ENCODE measurements at places on chromosomes 4 and X.

DNA sequence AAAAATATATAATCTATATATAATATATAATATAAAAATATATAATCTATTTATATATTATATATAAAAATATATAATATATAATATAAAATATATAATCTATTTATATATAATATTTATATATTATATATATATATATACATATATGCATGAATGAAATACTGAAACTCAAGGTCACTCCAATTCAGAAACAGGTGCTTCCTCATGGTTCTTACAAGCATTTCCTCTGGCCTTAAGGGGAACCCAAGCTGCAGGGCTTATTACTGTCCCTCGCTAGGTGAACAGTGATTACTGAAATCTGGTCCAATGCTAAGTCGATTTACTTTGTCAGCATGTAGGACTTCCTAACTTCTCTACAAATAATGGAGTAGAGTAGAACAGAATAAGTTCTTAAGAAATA is 174.3 kb downstream of the GPM6A start:
- DNase-seq = no peak

- peak; percentile 64 for DNase-seq
Observed at GRCh38 chr4:38667085-38667893, 3.3 kb downstream of the KLF3 start.

- no peak for DNase-seq
Observed at GRCh38 chr4:122562449-122562848, 58.4 kb downstream of the IL21 start.

DNA sequence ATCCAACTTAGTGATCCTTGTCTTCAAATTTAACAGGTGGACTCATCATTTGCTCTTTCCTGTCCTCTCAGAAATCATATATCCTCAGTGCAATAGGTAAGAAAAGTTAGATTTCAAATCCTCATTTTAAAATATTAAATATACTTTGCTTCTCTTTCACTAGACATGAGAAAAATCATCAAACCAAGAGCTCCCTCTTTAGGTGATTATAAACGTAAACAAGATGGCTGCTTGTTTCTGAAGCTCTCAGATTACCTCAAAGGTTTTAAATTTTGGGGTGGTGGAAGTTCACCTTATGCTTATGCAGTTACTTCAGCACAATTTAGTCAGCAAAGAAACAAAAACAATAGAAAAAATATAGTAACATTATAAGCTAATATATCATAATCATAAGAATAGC is 27.3 kb downstream of the CSN3 start:
- peak; percentile 5 for DNase-seq

DNA sequence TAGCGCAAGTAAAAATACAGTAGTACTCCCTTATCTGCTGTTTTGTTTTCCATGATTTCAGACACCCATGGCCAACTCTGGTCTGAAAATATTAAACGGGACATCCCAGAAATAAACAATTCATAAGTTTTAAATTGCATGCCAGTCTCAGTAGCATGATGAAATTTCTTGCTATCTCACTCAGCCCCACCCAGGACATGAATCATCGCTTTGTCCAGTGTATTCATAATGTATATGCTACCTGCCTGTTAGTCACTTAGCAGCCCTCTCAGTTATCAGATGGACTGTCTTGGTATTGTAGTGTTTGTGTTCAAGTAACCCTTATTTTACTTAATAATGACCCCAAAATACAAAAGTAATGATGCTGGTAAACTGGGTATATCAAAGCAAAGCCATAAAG is 158.2 kb upstream of the DDIT4L start:
- no peak for DNase-seq

DNA sequence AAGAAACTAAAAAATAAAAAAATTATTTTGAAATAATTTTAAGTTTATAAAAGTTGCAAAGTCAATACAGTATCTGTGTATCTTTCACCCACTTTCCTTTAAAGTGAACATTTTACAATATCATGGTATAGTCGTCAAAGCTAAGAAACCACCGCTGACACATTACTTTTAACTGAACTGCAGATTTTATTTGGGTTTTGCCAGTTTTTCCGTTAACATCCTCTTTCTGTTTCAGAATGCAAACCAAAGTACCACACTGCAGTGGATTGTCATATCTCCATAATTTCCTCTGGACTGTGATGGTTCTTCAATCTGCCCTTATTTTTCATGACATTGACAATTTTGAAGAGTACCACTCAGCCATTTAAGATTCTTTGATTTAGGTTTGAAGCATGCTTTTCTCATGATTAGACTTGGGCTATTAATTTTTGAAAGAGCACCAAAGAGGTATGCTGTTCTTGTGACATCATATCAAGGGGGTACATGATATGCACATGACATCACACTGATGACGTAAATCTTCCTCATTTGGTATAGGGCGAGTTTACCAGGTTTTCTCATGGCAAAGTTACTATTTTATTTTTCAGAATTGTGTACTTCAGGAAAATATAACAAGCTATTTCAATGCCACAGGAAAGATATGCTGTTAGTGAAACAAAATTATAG is 3.6 kb upstream of the CXCL1 start:
- DNase-seq = no peak

GRCh38 chrX:24148535-24149350 is 786 bp upstream of the ZFX start:
- no peak for DNase-seq

DNA sequence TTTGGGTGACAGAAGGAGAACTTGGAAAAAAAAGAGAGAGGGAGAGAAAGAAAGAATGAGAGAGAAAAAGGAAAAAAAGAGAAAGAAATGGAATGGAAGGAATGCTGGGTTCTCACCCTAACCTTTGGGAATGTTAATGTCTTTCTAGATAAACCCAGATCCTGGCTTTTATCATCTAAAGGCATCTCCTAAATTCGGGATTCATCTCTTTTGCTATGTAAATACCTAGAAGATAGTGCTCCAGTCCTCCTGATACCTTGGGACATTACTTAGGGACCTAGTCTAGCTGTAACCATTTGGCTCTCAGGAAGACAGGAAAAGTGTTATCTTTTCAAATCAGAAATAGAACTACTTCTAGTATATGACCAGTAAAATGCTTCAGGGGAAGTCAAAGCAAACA is 15.8 kb upstream of the SPCS3 start:
- no peak for DNase-seq

DNA sequence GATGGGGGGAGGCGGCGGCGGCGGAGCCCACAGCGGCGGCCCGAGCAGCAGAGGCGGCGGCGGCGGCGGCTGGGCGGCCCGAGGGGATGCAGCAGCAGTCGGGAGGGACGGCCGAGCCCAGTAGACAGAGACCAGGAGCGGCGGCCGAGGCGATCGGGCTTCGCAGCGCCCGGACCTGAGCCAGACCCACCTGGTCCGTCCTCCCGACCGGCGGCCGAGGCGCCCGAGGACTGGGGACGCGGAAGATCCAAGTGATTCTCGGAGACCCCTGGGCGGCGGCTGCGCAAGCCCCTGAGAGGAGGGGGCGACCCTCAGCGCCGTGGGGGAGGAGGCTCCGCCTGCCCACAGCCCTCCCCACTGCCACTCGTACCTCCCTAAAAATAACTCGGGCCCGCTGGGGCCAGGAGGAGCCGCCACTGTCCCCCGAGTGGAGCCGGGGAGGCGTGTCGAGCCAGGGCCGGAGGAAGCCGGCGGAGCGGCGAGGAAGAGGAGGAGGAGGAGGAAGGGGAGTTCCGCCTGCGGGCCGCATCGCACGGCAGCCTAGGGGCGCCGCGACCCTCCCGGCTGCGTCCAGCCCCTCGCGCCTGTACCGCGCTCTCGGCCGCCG is 608 bp downstream of the RAPGEF2 start:
- no peak for DNase-seq

GRCh38 chrX:148923631-148924030 is 423.2 kb downstream of the AFF2 start:
- no peak for DNase-seq

- no peak for DNase-seq
Observed at GRCh38 chr4:168522356-168522755, 25.5 kb downstream of the PALLD start.

DNA sequence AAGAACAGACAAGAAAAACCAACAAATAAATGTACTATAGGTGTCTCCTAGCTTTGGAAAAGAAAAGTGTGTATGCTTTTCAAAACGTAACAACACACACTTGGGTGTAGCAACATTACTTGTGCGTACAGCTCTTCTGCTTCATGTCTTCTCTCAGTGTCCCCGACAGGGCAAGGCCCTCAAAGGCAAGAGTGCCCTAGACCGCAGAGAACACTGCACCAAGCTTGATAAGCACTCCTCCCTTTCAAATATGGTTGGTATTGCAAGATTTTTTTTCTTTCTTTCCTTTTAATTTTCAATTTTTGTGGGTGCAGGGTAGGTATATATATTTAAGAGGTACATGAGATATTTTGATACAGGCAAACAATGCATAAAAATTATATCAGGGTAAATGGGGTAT is 106.8 kb downstream of the EIF4E start:
- no peak for DNase-seq

DNA sequence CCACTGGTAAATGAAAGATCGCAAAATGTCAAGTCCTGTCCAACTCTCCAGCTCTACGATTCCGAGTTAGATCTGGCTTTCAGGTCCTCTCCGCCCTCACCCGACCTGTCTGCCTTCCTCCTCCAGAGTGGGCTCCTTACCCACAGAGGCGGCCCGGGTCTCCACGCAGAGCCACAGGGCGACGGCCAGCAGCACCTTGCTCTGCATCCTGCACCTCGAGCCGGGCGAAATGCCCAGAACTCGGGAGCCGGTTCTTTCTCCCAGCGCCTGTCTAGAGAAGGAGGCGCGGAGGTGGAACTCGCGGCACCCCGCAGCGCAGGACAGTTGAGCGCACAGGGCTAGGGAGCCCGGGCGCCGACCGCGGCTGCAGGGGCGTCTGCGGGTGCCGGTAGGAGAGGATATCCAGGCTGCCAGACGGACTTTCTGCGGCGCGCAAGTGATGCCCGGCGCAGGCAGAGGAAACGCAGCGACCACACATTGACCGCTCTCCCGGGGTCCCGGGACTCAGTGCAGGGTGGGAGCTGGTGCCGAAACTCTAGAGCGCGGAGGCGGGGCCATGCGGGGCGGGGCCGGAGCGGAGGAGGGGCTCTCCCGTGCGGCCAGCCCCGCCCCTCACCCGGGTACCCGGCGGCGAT is at the start of gene KDR:
Gene KDR (minus strand): TSS at position 509 of the 635 bp plus-strand sequence. CDS start 302 bp downstream, at position 207.
- DNase-seq = no peak

DNA sequence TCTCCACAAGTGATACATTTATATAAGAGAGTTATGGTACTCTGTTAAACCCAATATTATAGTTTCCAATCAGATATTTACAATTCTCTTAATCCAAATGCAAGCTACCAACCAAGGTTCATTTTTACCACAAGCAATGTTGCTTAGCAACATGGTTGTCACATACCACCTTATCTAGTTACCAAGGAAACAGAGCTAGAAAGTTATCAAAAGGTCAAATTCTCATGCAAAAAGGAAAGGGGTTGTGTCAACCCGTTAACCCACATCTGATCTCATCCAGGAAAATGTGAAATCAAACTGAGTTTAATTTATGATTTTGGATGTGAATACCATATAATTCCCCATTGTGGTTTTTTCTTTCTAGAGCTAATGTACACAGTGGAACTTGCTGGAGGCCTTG is 274.1 kb upstream of the MAGEB2 start:
- no peak for DNase-seq

GRCh38 chr4:173073939-173074500 is 94.6 kb upstream of the GALNT7 start:
- no peak for DNase-seq

GRCh38 chrX:119391279-119391678 is 7.9 kb upstream of the SLC25A43 start:
- no peak for DNase-seq

- no peak for DNase-seq
Observed at GRCh38 chrX:7264399-7264798, 116.4 kb upstream of the PUDP start.

DNA sequence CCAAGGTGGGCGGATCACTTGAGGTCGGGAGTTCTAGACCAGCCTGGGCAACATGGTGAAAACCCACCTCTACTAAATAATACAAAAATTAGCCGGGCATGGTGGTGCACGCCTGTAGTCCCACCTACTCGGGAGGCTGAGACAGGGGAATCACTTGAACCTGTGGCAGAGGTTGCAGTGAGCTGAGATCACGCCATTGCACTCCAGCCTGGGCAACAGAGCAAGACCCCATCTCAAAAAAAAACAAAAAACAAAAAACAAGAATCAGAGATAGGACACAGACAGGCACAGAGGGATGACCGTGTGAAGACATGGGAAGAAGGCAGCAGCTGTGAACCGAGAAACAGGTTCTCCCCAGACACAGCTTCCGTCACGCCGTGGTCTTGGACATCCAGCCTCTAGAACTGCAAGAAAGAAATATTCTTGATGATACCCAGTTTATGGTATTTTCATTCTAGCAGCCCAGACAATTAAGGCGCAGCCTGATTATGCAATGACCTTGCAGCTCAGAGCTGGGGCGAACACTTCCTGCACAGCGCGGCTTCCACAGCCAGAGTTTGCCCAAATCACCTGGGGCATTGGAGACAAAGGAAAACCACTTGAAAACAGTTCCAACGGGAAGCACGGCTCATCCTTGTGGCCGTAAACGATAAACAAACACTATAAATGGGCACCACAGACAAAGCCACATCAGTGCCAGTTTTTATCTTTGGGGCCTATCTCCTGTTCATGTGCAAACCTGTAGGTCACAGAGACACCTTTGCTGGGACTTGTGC is 4.2 kb upstream of the ARSD start:
- no peak for DNase-seq

- DNase-seq = peak; percentile 27
Observed at GRCh38 chrX:85109235-85109634, 105.6 kb downstream of the APOOL start.

- no peak for DNase-seq
Observed at GRCh38 chrX:105190252-105190853, 30.1 kb downstream of the TEX13A start.

DNA sequence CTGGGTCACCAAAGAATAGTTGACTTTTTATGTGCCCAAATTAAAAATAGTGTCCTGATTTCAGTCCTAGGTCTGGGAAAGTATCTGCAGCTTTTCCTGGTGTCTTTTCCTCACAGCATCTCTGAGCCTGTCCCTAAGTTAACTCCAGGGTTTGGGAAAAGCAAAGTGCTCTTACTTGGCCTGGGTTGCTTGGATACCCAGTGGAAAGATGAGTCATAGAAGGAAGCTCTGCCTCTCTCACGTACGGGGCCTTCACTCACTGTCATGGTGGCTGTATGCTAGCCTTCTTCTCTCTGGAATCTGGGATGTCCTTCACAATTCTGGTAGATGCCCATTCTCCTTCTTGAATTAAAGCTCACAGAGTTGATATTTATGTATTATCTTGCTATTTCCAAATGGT is 607.3 kb downstream of the ANKRD50 start:
- DNase-seq = no peak

DNA sequence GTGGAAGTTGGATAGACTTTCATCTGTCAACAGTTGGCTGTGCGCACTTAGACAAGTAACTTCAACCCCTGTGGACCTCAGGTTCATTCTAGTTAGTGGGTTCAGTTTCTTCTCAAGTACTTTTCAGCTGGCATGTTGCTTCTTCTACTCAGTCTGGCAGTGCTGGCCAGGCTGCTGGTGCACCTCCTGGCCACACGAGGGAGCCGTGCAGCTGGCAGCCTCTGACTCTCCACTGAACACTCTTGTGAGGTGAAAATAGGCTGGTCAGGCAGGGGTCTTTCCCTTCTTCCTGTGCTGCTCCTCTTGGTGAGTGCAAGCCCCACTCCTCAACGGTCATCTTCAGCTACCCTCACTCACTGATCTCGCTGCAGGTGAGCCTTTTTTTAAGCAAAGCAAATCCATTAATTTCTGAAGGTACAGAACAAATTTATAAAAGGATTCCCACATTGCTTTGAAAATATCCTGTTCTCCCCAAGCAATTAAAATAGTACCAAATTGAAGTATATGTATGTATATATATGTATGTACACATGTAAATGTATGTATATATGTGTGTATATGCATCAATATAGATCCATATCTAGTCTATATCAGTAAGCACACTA is 30.6 kb downstream of the LONRF3 start:
- peak; percentile 55 for DNase-seq
